Fibroblast of skin of right quadriceps (primary cell): ENCODE measurements at places on chromosomes 12 and 14.

DNA sequence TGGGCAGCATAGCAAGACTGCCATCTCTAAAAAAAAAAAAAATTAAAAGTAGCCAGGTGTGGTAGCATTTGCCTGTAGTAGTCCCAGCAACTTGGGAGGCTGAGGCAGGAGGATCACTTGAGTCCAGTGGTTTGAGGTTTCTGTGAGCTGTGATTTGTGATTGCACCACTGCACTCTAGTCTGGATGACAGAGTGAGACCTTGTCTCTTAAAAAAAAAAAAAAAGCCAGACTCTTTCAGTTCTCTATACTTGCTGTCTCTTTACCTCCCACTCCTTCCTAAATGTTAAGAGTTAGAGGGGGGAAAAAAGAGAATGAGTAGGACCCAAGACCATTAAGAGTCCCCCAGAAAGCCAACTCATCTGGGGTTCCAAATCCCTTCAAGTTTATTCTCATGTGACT is 17.8 kb downstream of the EIF2S1 start:
- no peak for DNase-seq

DNA sequence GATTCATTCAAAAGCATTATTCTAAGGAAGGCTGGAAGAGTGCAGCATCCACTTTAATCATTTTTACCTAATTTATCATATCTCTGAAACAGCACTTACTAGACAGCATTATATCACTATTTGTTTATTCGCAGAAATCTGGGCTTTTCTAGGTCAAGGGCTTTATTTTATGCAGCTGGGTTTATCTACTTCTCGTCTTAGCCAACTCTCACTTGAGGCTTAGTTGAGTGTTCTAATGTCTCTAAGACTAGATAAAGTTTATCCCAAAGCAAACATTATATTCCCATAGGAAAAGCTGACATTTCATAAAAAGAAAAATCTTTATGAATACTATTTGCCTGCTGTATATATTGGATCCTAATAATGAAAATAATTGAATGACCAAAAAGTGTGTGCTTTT is 720.8 kb upstream of the FLRT2 start:
- DNase-seq, result no peak

GRCh38 chr14:21168055-21168454 is 12.2 kb upstream of the OR5AU1 start:
- DNase-seq, result no peak

GRCh38 chr14:26078561-26078960 is 519.3 kb downstream of the NOVA1 start:
- no peak for DNase-seq

DNA sequence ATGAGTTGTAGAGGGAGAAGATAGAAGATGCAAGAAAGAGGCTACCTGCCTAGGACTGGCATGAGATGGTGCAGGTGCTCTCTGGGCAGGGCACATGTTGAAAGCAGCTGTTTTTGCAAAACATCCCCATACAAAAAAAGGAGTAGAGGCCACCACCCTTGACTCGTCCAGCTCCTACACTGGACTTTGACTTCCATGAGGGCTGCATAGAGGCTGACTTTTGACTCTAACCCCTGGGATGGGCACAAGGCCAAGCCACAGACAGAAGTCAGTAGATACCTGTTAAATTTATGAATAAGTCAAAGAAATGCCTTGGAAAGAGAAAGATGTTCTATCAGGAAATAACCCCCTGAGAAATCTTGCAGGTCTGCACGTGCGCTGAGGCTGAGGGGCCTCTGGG is 1139.1 kb upstream of the TMEM132C start:
- no peak for DNase-seq

DNA sequence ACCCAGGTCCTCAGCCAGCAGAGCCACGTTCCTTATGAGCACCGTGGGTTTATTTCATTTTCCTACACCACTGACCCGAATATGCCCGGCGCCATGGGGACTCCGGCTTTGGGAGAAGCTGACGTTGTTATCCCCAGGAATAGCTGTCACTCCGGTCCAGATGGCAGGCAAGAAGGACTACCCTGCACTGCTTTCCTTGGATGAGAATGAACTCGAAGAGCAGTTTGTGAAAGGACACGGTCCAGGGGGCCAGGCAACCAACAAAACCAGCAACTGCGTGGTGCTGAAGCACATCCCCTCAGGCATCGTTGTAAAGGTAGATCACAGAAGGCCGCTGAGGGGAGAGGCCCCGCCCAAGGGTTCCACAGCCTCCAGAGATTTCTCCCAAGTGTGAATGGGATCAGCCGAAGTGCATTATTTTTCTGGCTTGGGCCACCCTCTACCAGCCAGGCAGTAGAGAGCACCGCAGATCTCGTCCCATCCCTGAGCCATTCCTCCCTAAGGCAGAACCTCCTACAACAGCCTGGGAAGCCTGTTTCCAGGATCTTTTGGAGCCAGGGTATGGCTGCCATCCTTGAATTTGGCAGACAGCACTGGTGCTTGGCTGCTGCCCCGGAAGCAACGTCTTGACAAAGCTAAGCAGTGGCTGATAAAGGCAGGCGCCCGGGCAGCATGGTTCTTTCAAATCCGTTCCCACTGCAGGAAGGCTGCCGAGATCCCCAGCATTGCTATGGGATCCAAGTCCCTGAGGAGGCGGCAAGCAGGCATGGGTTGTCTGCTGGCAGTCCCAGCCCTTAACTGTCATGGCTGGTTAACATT is 17.8 kb downstream of the CDK2AP1 start:
- no peak for DNase-seq

DNA sequence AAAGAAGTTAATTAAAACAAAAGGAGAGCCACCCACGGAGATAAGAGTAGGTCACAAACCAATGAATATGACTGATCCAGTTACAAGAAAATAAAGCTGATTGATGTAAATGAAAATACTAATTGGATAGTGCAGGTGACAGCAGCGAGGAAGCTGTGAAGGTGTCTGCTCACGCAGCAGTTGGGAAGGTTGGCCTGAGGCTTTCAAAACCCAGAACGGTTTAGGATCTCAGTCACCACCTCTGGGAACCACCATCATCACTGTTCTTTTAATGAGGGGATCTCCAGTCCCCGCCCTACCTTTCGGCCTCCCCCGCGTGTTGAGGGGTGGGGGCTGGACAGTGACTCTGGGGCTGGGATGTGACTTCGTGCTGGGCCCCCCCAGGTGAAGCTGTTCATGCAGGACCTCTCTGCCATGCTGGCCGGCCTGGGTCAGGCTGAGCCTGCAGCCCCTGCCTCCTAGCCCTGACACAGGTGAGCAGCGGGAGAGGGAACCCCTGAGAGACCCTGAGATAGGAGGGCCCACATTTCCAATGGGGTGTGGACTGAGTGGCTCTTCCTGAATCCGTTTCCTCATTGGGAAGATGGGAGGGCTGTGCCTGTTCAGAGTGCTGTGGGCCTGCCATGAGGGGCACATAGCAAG is 7.8 kb downstream of the CFAP73 start:
- DNase-seq, result no peak

DNA sequence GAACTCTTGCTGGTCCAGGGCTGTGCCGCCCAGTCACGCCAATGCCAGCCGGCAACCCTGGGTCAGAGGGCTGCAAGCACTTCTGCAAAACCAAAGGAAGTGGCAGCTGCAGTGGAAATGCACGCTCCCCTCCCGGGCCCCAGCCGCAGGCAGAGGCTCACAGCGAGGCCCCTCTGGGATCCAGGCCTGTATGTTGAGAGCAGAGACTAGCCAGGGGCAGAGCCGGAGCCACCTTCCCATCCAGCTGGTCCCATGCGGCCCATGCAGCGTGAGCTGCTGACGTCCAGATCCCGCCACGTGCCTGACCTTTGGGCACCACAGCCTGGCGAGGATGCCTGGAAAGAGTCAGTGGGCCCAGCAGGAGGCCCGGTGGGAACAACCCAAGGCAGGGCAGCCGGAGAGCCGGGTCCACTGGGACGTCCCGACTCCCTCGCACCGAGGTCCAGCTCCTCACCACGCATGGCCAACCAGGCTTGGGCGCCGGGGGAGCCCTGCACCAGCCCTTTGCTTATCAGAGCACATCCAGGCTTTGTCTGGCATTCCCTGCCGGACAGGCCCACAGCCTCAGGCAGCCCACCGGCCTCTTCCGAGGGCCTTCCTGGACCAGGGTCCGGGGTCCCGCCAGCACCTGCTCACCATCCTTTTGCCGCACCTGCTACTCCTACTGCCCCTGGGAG is 4.3 kb downstream of the GPR132 start:
- DNase-seq, result no peak

GRCh38 chr14:93752980-93753561 is 35.2 kb downstream of the PRIMA1 start:
- no peak for DNase-seq

GRCh38 chr12:47184813-47185212 is 105.1 kb upstream of the AMIGO2 start:
- DNase-seq, result no peak

GRCh38 chr12:92206596-92206995 is 61.0 kb upstream of the BTG1 start:
- DNase-seq, result no peak

- DNase-seq, result no peak
Measured at GRCh38 chr12:96902076-96902475, 5.0 kb upstream of the NEDD1 start.

DNA sequence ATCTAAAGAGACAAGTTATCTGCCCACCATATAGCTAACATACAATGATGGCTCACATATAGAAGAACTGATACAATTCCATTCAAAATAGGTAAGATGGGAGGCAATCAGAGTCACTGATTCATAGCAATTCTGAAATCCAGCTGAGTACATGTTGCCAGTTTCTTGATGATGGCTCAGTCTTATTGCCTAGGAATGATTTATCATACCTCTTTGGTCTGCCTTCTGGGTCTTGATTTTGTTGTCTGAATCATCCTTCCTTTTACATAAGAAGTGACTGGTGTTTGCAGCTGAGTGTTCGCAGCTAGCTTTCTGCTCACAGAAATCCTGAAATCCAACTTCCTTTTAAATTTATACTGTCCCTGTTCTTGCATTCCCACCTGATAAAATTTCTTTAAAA is 463.2 kb upstream of the MGAT4C start:
- peak; percentile 63 for DNase-seq

DNA sequence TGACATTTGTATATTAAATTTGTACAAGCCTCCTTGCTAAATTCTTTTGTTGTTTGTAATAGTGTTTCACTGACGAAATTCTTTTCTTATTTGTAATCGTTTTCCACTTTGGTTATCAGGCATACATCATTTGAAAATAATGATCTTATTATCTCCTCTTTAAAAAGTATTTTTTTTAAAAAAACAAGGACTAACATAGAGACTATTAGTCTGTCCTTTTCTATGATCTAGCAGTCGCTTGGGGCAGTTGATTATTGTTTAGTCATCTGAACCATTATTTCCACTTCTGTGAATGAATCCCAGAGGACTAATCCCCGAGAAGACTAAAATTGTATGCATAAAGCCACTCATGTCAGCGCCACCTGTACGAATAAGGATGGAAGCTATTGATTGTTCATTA is 11.5 kb downstream of the ADGRD1 start:
- no peak for DNase-seq

- no peak for DNase-seq
Measured at GRCh38 chr12:68749443-68749842, 3.5 kb downstream of the SLC35E3 start.

GRCh38 chr12:56530390-56531055 is 8.9 kb downstream of the RBMS2 start:
- DNase-seq, result no peak

DNA sequence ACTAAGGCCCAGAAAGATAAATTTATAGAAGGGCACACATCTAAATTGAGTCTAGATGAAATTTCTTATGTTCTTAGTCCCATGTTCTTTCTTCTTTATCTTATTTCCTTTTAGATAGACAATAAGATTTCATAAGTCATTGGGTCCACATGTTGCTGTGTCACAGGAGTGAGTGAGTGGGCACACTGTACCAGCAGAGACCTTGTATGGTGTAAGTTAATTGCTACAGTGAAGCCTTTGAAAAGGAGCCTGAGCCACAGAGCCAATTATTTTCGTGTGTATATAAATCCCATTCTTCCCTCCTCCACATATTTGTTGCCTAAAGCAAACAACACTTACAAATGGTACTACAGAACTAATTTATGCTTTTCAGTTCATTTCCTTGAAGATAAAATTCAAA is 79.1 kb downstream of the GRIP1 start:
- DNase-seq, result no peak

DNA sequence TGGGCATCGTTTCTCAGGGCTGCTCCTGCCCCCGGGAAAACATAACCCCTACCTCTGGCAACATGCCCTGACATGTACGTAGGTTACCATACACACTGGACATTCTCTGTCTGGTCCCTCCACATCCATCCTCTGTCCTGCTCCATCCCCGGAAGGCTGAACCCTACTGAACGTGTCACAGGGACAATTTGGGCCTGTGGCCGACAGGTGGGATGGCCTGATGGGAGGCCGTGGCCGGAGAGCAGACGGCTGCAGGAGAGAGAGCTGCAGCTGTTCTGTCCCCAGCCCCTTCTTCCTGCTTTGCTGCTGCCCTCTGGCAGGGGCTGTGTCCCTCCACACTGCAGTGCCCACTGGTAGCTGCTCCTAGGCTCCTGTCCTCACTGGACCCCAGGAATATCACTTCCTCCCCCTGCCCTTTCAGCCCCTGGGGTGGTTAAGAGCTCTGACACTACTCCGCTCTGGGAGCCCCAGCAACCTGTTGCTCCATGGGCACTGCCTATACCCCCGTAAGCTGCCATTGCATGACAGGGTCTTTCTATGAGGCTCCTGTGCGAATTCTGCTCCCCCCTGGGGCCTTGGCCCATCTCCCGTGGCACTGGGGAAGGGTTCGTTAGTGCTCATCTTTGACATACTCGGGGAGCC is 125.6 kb downstream of the RBM19 start:
- no peak for DNase-seq

- DNase-seq, result no peak
Measured at GRCh38 chr14:35855876-35856481, 29.8 kb downstream of the BRMS1L start.

DNA sequence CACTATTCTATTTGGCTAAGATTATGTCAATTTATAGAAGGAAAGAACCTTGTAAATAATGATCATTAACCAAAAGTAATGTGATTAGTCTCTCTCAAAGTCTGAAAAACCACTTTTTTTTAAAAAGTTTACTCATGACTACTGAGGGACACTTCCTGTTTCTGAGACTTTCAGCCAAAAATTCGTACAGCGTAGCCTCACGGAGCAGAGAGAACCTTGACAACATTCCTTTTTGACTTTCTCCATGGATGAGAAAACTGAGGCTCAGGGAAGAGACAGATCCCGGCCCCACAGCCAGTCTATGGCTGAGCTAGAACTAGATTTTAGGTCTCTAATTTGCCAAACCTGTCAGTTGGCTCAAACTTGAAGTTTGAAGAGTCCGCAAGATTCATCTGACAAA is 68.2 kb downstream of the DAD1 start:
- no peak for DNase-seq

GRCh38 chr12:71865166-71865713 is 25.7 kb downstream of the TBC1D15 start:
- peak; percentile 97 for DNase-seq

DNA sequence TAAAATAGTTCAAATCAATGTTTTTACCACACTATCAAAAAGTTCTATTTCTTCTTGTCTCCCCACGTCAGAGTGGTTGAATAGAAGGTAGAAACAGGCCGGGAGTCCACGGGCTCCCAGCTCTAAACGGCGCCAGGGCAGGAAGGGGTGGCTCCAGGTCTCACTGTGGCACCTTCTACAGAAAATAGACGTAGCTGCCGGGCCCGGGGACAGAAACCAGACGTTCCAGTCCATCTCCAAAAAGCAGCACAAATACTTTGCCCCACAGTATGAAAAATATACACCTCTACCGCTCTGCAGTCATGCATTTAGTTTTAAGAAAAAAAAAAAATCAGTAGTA is 30.9 kb downstream of the CCNK start:
- no peak for DNase-seq

GRCh38 chr12:131785763-131786330 is 42.3 kb upstream of the MMP17 start:
- DNase-seq, result no peak

- DNase-seq, result peak; percentile 7
Measured at GRCh38 chr12:68932128-68932960, 627 bp downstream of the CPM start.

GRCh38 chr12:32107359-32108267 is 966 bp downstream of the BICD1 start:
- peak; percentile 74 for DNase-seq
